ENCODE measurements at places on chromosomes 1 and 21.

DNA sequence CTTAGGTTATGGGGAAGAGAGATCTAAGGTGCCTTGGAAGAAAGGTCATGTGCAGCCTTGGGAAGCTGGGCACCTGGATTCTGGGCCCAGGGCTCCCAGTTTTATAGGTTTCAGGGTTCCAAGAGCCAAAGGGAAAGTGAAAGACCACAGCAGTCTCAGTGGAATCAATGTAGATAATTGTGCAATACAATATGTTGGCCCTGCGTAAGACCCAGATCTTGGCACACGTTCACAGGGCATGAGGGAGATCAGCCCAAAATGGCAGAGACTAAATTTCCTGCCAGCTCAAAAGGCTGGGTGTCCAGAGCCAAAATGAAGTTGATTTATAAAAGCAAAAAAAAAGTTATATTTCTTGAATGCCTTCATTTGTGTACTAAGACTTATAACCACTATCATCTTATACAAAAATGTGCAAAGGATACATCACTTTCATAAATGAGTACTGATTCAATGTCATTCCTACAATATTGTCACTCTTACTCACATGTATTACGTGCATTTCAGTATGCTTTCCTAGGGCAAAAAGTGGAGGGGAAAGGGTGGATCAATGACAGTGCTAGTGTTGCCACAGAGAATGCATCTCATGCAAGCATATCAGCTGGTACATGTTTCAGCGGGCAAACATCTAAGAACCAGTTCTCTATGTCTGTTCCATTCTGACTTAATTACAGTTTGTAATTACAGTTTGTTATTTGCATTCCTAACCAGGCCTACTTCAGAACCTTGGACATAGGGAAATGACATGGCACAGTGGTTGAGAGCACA, 22.5 kb upstream of the NPL start:
- no peak for DNase-seq

DNA sequence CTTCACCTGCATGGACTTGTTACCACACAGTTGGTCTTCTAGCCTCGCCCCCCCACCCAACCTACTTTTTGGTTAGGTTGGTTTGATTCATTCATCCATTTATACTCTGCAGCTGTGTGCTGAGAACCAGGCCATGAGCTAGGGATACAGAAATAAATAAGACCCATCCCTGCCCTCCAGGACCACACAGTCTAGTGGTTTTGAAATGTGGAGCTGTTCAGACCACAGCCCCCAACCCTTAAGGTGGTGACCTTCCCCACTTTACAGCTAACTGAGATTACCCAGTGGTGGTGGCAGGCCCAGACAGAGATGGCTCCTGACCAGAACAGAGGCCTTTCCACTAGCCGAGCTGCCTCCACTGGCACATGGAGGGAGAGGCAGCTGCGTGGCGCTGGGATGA, 37.0 kb downstream of the LRRN2 start:
- no peak for DNase-seq

GRCh38 chr1:28480308-28480707, 25.5 kb upstream of the RCC1 start:
- DNase-seq = no peak

DNA sequence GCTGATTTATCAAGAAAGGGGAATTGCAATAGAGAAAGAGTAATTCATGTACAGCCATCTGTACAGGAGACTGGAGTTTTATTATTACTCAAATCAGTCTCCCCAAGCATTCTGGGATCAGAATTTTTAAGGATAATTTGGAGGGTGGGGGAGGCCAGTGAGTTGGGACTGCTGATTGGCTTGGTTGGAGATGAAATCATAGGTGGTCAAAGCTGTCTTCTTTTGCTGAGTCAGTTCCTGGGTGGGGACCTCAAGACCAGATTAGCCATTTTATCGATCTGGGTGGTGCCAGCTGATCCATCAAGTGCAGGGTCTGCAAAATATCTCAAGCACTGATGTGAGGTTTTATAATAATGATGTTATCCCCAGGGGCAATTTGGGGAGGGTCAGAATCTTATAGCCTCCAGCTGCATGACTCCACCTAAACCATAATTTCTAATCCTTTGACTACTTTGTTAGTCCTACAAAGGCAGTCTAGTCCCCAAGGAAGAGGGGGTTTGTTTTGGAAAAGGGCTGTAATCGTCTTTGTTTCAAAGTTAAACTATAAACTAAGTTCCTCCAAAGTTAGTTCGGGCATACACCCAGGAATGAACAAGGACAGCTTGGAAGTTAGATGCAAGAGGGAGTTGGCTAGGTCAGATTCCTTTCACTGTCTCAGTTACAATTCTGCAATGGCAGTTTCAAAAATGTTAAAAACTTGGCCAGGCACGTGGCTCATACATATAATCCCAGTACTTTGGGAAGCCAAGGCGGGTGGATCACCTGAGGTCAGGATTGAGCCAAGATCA, 16.9 kb upstream of the RAB3B start:
- DNase-seq = no peak

- no peak for DNase-seq
Observed at GRCh38 chr1:43982808-43983207, 3.8 kb downstream of the B4GALT2 start.

- DNase-seq = no peak
Observed at GRCh38 chr1:118960026-118960561, 28.0 kb downstream of the TBX15 start.

GRCh38 chr1:15696956-15697521, 12.9 kb downstream of the PLEKHM2 start:
- peak; percentile 2 for DNase-seq

DNA sequence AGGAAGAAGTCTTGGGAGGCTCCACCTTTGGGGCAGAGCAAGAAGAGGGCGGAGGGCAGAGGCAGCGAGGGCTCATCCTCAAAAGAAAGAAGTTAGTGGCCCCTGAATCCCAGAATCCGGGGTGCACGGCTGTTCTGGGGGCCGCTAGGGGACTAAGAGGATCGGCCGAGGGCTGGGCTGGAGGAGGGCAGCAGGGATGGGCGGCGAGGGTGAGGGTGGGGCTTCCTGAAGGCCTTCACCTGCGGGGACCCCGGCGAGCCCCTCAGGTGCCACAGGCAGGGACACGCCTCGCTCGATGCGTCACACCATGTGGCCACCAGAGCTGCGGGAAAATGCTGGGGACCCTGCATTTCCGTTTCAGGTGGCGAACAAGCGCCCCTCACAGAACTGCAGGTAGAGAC, 23.9 kb downstream of the COL6A1 start:
- no peak for DNase-seq

DNA sequence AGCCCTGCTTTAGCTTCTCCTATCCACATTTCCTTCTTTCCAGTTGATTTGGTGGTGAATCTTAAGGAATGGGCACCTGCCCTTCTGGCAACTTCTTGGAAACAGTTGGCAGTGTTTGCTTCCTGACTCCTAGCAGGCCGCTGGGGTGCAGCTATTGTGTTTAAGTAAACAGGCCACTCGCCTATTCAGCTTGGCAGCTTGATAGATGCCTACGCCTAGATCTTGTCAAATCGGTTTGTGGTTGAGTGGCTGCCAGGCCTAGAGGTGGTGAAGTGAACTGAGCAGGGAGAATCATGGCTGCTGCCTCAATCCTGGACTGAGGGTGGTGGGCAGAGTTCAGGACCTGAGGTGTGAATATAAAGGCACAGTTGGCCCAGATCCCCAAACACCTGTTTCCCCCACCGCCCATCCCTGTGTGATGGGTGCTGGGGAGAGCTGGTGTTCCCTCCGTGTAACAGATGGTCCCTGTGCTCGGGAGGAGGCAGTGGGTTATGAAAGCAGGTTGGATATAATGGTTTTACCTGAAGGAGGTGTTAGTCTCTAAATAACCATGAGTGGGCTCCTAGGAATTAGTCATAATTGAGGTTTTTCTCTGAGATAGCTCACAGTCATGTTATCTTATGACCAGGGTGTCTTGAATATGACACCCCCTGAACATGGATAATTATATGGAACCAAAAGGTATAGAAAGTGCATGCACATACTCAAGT, 940 bp upstream of the PLA2G2C start:
- no peak for DNase-seq

- no peak for DNase-seq
Observed at GRCh38 chr1:17875882-17876280, 120.7 kb downstream of the ACTL8 start.

- DNase-seq = no peak
Observed at GRCh38 chr1:109024646-109025045, 17.3 kb downstream of the WDR47 start.

- DNase-seq = no peak
Observed at GRCh38 chr1:245541369-245541768, 386.6 kb downstream of the KIF26B start.

DNA sequence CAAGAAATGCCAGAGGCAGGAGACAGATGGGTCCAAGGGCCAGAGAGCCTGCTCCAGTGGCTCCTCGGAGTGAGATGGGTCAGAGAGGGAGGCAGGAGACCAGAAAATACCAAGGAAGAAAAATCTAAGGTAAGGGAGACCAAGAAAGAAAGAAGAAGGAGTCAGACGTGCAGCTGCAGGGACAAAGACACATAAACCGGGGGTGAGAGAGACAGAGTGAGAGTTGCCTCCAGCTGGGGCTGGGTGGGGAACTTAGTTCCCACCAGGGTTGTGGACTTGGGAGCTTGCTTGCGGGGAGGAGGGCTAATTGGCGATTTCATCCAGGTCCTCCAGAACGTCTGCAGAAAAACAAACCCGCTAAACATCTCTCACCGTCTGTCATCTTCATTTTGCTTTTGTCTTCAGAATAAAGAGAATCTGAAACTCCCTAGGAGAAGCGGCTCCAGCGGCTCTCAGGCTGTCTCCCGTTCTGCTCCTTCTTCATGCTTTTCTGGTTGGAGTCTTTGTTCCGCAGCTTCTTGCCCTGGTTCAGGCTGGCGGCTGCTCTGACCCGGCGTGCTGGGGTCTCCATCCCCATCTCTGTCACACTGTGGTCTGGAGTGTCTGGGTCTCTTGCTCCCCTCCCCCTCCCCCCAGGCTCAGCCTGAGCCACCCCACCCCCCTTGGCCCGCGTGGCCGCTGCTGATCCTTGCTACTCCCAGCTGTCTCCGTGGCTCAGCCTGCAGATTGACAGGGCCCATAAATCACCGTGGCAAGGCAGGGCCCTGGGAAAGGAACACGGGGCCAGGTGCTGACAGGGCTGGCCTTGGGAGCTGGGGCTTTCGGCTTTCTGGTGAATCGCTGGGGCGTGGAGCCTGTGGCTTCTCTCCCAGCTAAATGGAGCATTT, 66.6 kb downstream of the UBIAD1 start:
- DNase-seq = no peak

DNA sequence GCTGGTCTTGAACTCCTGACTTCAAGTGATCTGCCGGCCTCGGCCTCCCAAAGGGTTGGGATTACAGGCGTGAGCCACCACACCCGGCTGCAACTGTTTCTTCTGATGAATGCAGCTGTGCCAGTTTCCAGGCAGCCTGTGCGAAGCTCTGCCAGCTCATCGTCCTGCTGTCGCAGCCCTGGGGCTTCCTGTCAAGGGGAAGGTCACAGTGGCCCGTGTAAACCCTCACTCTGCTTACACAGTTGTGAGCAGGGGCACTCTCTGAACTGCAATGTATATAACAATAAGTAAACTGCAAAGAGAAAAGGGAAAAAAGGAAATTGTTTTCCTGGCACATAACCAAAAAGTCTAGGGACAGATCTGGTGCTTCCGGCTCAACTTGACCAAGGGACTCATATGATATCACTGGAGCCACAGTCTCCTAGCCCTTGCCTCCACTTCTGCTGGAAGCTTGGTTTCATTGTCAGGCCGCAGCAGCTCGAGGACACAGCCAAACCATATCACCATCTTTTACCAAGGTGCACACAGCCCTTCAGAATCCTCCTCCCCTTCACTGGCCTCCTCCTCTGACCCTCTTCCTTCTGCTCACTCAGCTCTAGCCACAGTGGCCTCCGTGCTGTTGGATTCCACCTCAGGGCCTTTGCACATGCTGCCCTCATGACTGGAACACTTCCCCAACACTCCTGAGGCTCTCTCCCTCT, 22.8 kb upstream of the LBR start:
- DNase-seq = no peak

GRCh38 chr1:99768524-99769245, 2.2 kb upstream of the FRRS1 start:
- no peak for DNase-seq

DNA sequence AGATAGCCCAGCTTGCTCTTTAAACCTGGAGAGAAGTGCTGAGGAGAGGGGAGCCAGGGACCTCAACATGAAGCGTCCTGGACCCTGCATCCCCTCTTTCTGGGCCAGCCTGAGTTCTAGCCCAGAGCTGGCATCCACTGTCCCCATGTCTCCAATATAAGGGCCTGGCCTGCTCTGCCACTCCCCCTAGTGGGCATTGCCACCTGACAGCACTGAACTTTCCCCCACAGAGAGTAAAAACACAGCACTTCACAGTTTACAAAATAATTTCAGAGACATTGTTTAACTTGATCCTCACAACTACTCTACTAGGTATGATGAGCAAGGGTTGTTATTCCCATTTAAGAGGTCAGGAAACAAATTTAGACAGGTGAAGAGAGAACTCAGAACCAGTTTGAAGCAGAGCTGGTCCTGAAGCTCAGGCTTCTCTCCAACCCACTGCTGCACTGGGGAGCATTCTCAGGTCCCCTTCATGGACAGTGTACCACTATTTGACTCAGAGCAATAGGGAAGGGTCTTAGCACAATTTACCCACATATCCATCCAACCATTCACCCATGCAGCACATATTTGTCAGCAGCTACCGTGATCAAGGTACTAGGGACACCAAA, 151.2 kb downstream of the DMRTA2 start:
- no peak for DNase-seq

GRCh38 chr1:74180490-74180889, 17.5 kb downstream of the LRRIQ3 start:
- no peak for DNase-seq

DNA sequence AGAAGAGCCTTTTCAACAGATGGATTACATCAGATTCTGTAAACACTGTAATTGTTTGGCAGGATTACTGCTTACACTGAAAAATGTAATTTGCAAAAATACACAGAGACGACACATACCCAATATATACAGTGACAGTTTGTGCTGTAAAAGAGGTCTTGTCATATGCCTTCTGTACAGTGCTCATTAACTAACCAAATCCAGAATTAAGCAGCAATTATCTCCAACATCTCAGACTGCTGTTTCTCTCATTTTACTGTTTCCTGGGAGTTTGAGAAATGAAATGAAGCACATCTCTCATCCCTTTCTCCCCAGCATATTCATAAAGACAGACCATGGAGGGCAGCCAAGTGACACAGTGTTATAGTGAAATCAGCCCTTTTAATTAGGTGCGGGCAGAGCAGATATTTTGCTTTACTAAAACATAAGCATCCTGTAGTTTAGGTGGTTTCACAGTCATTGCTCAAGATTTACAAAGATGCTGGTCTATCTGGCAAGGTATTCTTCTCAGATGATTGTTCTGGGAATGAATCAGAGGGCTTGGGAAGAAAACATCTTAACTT, 618.4 kb upstream of the USP24 start:
- no peak for DNase-seq

GRCh38 chr21:32192291-32193097, 86.4 kb downstream of the MIS18A start:
- no peak for DNase-seq

DNA sequence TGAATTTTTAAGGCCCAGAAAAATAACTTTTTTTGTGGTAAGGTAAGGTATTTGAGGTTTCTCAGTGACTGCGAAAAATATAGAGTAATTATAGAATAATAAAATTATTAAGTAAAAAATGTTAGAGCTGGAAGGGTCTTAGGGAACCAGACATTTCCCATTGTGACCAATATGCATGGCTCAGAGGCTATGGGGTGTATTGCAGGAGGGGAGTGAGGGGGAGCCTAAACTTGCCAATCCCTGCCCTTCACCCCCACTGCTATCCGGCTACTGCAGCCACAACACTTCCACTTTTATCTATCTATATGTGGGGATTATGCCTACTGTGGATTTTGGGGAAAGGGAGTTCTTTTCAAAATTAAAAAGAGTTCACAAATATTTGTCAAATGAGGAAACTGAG, 7.6 kb upstream of the GADD45A start:
- no peak for DNase-seq

GRCh38 chr1:36609241-36610027, 126.7 kb upstream of the CSF3R start:
- no peak for DNase-seq

Measured in stimulated activated CD4-positive, alpha-beta T cell treated with anti-CD3 and anti-CD28 coated beads, Interleukin-15, amount 100 ng/mL, for 1 hour (primary cell).